Cortex of kidney (tissue), 1 donor: ENCODE measurements at places on chromosomes 1 and 21.

DNA sequence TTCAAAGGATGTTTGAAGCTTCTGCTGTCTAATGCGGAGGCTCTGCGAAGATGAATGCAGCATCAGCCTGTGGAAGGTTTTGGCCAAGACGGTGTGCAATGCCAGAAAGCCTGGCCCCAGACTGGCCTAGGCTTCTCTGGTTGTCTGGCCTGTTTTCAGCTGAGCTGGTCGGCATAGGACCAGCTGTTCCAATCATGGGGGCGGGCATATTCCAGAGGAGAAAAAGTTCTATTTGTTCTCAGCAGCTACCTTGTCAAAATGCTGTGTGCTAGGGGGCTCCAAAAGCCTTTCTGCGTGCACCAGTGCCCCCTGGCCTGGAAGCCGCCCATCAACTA, 57.6 kb downstream of the TGFB2 start:
- DNase-seq: no peak

DNA sequence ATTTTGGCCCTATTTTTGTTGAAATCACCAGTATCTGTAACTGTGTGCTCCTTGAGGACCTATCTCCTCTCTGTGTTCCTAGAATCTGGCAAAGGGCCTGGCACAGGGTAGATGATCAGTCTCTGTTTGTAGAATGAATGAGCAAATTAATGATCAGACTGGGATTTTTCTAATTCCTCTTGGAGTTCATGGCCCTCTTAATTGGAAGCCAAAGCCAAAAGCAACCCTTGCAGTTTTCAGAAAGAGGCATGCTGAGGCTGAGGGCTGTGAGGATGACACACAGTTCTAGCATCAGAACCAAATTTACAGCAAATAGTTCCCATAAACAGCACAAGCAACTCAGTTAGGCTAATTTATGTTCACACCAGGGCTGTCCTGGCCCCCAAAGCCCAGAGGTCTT, 111.1 kb upstream of the BEND5 start:
- DNase-seq: no peak

- no peak for DNase-seq
These were observed 104.8 kb upstream of the POU3F1 start for GRCh38 chr1:38151399-38151798.

- DNase-seq: no peak
These were observed 62.6 kb upstream of the COL6A1 start for GRCh38 chr21:45918835-45919447.

- DNase-seq: no peak
These were observed 99.6 kb downstream of the CRB1 start for GRCh38 chr1:197367627-197368026.

- no peak for DNase-seq
These were observed 25.0 kb upstream of the SYDE2 start for GRCh38 chr1:85225624-85226380.

DNA sequence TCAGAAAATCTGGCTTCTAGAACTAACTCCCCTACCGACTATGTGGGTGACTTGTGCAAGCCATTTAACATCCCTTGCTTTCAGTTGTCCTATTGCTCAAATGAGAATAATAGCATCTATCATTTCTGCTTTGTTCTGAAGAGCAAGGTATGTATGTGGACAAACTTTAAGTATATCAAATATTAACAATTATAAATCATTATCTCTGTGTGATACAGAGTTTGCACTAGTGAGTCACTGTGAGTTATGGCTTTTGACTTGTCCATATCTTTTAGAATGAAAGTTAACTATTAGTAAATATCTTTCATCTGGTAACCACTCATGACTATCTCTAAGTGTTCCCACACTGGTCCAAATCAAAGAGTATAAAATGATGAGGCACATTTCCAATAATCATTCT, 812.9 kb upstream of the ADGRL2 start:
- DNase-seq: no peak

GRCh38 chr1:197695961-197696360, 79.3 kb downstream of the DENND1B start:
- DNase-seq: no peak

DNA sequence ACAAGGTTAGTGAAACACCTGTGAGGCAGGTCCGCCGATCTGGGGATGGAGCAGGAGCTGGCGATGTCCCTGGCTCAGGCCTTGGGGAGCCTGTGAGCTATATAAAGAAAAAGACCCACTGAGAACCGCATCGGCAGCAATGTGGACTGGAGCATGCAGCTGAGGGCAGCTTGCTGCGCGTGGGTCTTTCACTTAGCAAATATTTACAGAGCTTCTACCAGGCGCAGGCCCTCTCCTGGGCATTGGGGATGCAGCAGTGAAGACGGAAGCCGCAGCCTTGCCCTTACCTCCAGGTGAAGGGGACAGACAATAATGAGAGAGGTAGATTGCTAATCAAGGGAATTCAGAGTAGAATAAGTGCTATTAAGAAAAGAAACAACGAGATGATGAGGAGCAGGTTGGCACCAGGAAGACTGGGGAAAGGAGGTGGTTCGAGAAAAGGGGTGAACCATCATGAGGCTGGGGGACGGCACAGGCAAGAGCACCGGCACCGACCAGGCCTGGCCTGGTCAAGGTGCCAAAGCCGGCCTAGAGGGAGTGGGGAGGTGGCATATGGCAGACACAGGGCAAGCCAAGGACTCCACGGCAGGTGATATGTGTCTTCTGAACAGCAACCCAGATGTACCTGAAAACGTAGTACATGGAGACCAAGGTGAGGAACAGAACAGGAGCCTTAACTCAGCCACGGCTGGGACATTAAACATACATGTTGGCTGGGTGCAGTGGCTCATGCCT, 60.7 kb upstream of the PAX7 start:
- DNase-seq: no peak

DNA sequence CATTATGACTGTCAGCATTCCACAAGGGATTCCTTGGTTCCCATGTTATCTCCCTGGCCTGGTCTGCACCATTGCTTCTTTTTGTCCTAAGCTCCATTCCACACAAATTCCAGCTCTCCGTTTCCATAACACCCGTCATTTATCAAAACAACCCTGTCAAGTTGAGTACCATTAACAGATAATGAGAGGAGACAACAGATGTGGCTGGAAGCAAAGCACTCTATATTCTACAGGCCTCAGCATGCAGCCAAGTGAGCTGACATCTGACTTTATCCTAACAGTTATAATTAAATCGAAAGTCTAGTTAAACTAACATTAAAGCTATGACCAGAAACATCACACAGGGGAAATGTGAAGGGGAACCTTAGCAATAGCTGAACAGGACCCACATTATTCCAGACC, 110.4 kb downstream of the RERE start:
- no peak for DNase-seq

DNA sequence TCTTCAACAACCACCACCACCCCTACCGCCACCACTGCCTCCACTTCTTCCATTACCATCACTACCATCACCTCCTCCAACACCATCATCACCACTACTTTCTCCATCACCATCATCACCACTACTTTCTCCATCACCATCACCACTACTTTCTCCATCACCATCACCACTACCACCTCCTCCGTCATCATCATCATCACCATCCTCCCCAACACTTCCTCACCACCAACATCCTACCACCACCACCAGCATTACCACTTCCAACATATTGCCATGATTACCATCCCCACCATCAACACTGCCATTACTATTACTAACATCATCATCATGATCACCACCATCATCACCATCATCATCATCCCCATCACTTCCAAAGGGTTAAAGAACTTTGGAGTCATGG, 34.7 kb downstream of the NGF start:
- DNase-seq: no peak

DNA sequence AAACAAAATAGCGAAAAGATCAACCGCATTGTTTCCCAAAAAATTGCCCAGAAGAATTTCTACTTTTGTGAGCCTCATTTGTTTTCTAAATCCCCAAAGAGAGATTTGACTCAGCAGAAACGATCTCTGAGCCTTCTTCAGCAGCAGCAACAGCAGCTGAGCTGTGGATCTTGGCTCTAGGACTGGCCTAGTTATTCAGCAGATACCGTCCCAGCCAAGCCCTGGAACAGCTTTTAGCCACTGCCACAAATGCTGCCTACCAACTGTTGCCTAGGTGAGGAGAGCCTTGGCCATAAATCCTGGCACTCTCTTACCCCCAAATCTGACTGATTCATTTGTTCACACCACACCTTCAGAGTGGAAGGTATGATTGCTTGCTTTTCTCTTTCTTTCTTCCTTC, 320.1 kb downstream of the TGFB2 start:
- DNase-seq: no peak

DNA sequence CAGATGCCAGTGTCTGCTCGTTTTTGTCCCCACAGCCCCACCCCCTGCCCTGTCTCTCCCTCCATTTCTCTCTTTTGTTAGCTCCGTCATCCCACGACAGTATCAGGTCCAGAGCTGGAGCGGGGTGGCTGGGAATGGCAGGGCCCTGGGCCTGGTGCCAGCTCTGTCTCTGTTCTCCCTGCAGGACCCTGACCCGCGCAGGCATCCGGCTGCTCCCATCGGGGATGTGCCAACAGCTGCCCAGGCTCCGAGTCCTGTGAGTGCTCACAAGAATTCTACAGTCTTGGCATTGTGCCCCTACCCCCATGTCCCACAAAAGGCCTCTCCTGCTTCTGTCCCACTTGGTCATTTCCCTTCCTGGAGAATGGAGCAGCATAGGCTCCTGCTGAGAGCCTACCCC, 37.4 kb downstream of the UBE2T start:
- DNase-seq: no peak
